ENCODE measurements at places on chromosomes 6 and 20.

- DNase-seq: no peak
These were observed 126.6 kb upstream of the NAA20 start for GRCh38 chr20:19890445-19891051.

DNA sequence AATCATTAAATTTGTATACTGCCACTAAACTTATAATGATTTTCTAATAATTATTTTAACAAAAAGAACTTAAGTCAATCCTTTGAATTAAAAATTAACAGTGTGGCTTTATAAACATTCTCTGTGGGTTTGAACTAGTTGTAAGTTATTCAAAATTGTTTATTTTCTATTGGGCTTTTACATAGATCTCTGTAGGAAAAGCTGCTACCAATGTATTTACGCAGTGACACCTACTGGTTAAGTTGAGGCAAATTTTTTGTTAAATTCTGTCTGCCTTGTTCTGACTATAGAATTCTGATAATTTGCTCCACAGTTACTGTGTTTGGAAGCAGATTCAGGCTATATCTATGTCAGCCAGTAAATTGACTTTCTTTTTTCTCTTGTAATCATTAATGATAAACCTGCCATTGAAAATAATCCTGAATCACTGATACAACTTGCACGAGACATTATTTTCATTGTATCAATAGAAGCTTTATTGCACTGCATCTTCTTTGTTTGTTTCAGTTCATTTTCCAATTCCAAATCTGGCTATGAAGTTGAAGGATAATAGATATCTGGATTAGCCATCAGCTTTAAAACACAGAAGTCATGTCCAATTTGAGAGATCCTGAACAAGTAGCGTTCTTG lies 66.0 kb upstream of the UTRN start:
- DNase-seq: no peak

DNA sequence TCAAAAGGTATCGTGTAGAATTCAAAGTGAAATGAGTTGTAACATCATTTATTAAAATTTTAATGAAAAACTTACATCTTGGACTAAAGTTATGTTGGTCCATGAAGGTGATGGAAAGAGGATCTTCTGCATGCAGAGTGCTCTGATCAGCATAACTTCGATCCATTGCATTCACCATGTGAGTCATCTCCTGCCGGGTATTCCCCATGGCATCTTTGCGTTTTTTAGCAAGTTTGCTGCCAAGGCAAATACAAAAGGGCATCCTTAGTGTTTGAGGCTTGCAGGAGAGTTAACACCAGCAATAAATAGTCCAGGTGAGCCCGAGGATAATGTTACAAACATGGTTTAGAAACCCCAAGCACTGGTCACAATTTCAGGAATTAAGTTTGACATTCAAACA lies 104.2 kb upstream of the THEMIS start:
- no peak for DNase-seq

GRCh38 chr6:2030682-2031244 lies 214.6 kb downstream of the GMDS start:
- no peak for DNase-seq

DNA sequence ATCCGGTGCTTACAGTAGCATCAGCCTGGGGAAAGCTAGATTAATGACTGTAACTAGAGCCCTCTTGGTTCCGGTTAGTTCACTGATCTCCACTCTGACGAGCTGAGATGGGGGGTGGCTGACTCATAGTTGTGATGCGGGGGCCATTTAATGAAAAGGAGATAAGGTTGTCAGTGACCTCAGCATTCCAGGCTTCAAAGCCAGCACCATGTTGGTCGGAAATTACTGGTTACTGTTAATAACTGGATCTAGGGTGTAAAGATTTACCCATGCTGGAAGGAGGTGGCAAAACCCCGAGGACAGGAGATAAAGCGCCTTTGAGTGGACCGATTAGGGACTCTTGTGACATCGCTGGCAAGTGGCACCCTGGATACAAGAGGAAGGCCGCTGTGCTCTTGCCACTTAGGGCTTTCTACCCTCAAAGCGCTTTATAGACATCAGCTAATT lies 21.1 kb downstream of the FOXC1 start:
- DNase-seq: no peak

GRCh38 chr20:36105711-36106226 lies 48.8 kb upstream of the EPB41L1 start:
- DNase-seq: no peak
